Bone marrow (tissue), 2 donors: ENCODE measurements at places on chromosomes 1 and 21.

GRCh38 chr1:214331180-214331579 is 50.2 kb downstream of the SMYD2 start:
- no peak for DNase-seq

- DNase-seq: no peak
These were observed 115.8 kb downstream of the CAPN8 start for GRCh38 chr1:223549740-223550139.

- DNase-seq: no peak
These were observed 203.8 kb downstream of the RWDD3 start for GRCh38 chr1:95437781-95438180.

DNA sequence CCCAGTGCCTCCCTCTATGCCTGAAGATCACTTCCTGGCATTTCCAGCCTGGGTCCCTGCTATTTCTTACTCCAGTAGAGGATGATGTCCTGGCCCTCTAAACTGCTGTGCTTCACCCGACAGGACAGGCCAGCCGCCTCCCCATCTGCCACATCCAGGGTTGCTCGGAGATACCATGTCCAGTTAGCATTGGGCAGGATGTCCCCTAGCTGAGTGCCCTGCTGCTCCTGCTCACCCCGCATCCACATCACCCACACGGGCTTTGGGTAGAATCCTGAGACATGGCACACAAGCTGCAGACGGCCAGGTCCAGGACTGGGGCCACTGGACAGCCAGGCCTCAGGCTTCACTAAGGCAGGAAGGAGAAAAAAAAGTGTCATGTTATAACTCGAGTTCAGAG is 2.0 kb downstream of the CD1B start:
- DNase-seq: no peak

- no peak for DNase-seq
These were observed 151.7 kb downstream of the SEC16B start for GRCh38 chr1:177817937-177818875.

GRCh38 chr1:243388276-243388675 is 132.4 kb downstream of the SDCCAG8 start:
- DNase-seq: no peak

- DNase-seq: no peak
These were observed 574.2 kb downstream of the NUF2 start for GRCh38 chr1:163896001-163896400.

DNA sequence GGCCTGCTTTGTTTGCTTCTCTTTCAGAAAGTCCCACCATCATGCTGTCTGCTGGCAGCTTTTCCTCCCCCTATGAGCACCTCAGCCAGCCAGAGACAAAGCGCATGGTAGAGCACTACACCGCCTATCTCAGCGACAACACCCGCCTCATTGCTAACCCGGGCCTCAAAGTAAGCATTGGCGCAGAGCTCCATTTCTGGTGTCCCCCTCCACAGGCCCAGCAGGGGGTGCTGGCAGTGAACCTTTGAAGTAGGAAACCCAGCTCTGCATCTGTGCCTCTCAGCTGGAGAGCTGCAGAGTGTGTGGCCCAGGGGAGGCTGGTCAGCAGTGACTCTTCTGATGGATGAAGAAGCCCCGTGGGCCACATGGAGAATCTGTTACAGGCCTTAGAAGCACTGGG is 81.2 kb upstream of the RAVER2 start:
- DNase-seq: no peak

DNA sequence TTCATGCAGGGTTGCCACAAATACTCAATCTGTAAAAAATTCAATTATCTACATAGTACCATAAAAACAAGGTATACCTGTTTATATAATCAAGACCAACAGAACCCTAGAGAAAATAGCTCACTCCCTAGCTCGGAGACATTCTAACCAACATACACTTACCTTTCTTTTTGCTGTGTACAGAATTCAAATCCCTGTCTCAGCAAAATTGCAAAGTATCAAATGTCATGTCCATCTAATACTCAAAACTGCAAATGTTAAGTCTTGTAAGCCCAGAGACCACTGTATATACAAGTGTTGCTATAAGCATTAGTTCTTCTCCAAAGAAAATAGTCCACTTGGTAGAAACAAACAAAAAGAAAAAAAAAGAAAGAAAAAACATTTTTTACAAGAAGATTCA is 16.2 kb upstream of the SELE start:
- DNase-seq: no peak

- DNase-seq: no peak
These were observed 2.4 kb downstream of the ECHDC2 start for GRCh38 chr1:52919051-52919722.

DNA sequence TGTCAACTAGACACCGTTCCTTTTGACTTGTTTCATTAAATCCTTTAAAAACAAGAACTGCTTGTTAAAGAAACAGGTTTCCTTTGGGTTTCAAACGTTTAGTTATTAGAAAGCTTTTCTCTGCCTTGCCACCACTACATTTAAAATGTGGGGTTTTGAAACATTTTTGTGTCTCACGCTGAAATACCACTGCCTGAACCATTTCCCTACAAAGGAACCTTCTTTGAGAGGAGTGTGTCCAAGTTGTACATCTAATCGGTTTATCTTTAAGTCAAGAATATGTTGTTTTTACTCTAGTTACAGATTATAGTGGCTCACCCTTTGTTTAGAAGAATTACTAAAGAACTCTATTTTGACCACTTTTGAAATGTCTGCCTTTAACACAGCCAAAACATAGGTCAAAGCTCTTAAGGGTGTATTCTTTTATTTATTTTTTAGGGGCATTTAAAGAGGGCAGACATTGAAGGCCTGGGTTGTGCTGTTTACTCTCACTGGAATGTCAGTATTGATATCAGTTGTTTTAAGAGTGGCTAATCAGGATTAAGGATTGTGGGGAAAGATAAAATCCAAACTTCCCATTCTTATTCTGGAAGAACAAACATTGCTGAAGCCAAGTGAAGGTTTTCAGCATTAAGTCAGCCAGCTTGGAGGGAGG is 143.4 kb downstream of the GALNT2 start:
- no peak for DNase-seq

- DNase-seq: no peak
These were observed 61.4 kb downstream of the ALG6 start for GRCh38 chr1:63428815-63429214.

DNA sequence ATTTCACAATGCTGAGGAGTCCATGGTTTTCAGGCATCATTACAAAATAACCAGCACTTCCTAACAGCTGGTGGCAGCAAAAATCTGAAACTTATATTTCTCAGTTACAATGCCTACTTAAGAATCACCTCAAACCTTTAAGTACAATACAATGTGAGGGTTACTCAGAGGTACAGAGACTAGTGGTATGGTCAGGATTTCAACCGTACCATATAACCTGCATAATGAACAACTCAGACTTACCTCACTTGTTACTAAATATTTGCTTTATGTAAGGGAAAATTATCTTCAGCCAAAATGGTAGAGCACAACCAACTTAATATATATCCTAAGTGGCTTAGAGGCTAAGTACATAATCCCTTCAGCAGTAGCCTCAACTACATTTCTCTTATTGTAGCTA is 344.5 kb downstream of the SMYD3 start:
- no peak for DNase-seq

DNA sequence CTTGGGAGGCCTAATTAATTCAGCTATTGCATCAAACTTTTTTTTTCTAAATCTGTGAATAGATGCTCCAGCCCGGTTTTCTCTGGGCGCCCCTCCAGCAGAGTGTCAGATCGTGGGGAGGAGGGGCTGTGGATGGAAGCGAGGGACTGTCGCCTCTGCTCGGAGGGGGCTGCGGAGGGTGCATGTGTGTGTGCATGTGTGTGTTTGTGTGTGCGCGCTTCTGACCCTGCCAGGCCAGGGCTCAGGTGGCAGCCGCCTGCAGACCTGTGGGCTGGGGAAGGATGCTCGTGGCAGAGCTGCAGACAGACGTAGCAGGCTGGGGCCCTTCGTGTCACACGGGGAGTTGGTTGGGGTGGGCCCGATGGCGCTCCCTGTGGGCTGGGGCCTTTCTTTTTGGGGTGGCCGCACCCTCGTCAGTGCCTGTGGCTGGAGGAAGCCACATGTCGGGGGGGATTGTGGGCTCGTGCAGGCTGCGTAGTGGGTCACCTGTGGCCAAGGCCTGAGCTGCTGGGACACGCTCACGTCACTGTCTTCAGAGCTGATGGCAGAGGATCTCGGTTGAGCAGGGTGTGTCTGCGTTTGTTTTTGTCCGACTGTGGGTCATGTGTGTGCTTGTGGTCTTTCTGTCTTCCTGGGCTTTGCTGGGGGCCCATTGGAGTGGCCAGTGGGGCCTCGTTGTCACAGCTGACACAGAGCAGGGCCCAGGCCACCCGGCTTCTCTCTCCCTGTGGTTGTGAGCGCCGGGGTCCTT is 2.8 kb downstream of the SKI start:
- DNase-seq: no peak

DNA sequence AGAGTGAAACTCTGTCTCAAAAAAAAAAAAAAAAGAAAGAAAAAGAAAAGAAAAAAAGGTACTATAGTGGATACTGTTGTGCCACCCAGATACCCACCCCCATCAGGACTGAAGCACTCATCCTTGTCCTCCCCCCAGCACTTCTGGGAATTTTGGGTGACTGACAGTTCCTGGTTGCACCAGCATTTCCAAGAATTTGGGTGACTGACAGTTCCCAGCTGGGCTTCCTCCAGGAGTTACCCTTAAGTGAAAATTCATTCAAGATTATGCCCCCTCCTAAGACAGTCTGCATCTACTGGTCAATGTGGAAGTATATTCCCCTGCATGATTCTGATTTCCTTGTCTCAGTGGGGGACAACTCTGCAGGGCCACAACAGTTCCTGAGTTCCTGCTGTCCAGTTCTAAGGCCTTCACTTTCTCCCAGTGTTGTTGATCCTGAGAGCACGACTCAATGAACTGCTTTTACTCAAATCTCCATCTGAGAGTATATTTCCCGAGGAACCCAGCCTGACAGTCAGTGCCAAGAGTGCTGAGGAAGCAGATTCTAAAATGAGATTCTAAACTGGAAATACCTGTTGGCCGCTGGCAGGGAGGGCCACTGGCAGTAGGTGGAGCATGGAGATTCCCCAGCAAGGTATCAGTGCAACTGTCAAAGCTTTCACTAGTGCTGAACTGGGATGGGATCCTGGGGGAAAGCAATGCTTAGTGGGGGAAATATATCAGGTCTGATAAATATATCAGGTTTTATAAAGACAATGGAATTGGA is 18.5 kb downstream of the RIIAD1 start:
- DNase-seq: no peak

- no peak for DNase-seq
These were observed 132.6 kb downstream of the ETS2 start for GRCh38 chr21:38938343-38938742.

GRCh38 chr1:4664606-4665005 is 10.2 kb downstream of the AJAP1 start:
- DNase-seq: no peak

GRCh38 chr1:30518186-30518585 is 205.2 kb downstream of the MATN1 start:
- no peak for DNase-seq

GRCh38 chr1:67166196-67166595 is at the start of gene IL23R:
IL23R (plus strand) TSS chr1:67166454; CDS start chr1:67168121, 1,667 bp downstream.
- no peak for DNase-seq

DNA sequence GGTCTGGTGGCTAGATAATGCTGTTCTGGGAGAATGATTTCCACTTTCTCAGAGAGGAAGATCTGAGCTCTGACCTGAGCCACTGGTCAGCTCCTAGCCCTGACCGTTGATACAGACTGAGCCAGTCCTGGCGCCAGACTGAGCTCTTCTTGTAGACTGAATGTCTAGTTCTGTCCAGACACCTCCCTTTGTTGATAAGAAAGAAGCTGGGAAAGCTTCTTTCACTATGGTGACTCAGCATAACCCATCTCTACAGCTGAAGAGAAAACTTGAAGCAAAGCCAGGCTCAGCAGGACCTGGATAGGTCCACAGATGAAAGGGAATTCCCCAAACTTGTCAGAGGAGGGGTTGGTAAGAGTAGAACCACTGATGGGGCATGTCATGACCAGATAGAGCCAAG is 9.9 kb upstream of the TRABD2B start:
- no peak for DNase-seq

DNA sequence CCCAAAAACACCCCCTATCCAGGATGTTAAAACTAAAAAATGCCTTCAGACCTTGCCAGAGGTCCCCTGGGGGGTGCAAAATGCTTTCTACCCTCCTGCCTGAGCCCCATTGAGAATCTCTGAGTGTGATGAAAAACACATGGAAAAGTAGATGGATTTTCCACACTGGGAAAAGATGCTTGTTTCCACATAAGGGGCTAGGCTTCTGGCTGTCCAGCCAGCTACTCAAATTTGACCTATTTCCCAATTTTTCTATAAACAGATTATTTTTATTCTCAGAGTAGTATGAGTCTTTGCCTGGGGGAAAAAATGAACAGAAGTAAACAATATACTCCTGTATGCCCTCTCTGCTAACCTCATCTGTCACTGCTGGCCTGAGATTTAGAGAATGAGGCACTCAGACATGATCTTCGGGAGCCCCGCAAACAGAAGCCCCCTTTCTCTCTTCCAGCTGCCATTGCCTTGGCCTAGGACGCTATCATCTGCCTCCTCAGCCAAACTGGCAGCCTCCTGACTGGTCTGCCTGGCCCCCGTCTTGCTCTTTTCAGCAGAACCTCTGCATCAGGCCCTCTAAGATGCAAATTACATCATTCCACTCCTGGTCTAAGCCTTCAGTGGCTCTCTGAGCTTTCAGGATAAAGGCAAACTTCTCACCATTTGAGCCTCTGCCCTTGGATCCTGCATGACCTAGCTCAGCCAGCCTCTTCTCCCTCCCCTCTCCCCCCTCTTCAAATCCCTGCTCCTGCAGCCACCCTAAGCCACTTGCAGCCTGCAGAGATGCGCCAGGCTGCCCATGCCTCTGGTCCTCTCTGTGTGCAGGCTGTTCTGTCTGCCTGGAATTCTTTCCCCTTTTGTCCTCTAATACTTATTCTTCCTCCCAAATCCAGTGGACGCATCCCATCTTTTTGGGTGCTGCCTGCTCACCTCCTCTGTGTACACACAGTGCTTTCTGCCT is 39.7 kb upstream of the TMEM125 start:
- DNase-seq: no peak

GRCh38 chr1:44926311-44926781 is 60.0 kb downstream of the EIF2B3 start:
- DNase-seq: no peak

GRCh38 chr21:41321211-41321907 is 4.8 kb downstream of the FAM3B start:
- no peak for DNase-seq

GRCh38 chr1:109188200-109188599 is 25.5 kb upstream of the SARS1 start:
- DNase-seq: no peak

GRCh38 chr1:102776071-102776470 is 332.3 kb downstream of the COL11A1 start:
- no peak for DNase-seq

DNA sequence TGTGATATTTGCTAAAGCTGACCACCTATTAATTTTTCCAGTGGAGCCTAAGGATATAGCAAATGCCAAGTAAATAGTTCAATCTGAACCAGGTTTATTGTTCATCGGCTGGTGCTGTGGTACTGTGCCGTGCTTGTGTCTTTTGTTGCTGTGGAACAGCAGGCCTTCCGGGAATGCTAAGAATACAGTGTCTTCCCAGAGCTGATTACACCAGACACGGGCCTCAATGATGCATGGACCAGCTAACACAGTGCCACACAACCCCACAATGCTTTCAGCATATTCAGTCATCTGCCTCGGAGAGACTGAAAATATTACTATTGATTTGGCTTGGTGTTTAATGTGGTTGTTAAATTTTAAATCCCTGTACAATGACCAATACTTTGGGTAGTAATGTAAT is 415.4 kb downstream of the PTBP2 start:
- DNase-seq: no peak
